ENCODE measurements at places on chromosomes 13 and 19.

DNA sequence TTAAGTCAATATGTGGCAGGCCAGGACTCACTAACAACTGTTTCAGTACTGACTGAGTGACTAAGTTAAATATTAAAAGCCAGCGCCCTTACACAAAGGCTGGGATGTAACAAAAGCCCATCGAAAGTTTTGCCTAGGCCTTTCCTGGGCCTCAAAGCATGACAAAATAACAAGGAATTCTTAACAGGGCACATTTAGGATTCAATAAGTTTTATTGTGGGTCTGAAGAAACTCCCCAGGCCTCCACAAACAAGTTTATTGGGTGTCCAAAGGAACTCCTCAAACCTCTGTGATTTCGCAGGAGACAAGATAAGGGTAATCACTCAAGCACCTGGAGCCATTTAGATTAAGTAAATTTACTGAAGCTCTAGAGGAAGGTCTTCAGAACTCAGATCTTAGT lies 130.7 kb upstream of the SGCG start:
- no peak for DNase-seq

DNA sequence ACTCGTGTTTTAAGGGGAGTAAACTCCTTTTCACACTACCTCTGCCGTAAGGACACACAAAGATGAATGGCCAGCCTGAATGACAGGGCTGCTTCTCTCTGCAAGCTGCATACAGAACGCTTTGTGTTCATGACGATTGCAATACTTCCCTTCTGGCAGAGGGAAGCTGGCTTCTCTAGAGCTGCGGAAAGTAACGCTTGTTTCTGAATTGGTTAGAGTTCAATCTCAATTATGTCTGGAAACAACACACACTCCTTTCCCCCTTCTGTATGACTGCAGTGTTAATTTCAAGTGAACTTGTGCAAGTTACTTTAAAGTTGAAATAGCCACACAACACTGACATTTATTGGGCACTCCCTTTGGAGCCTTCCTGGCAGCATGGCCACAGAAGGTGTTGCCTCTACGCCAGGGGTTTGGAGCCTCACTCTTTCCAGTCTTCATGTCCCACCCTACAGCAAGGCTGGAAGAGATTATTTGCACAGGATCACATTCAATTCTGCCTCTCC lies 242.6 kb downstream of the NDFIP2 start:
- no peak for DNase-seq

- DNase-seq = no peak
Measured at GRCh38 chr13:100527644-100528043, 60.9 kb downstream of the GGACT start.

GRCh38 chr19:33247441-33247819 lies 21.8 kb upstream of the SLC7A10 start:
- no peak for DNase-seq

DNA sequence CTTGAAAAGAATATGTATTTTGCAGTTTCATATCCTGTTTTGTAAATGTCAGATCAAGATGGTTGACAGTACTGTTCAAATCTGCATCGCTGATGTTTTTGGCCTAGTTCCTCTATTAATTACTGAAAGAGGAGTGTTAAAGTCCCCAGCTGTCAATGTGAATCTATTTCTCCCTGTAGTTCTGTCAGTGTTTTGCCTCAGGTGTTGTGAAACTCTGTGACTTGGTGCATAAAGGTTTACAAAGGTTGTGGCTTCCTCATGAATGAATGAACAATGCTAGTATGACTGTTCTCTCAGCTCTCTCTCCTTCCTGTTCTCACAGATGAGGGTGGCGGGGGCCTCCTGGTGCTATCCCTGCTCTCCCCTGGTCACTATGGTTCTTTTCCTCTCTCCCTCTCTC lies 142.4 kb downstream of the MYCBP2 start:
- DNase-seq = peak; percentile 34

GRCh38 chr19:40217934-40218890 lies at the start of gene TTC9B:
Gene TTC9B (minus strand): TSS chr19:40218384. CDS start chr19:40218381, 3 bp downstream.
- peak; percentile 69 for DNase-seq

- no peak for DNase-seq
Measured at GRCh38 chr13:91361755-91362271, 14.3 kb downstream of the MIR17HG start.

GRCh38 chr19:14411161-14411937 lies 7.8 kb downstream of the DDX39A start:
- no peak for DNase-seq

GRCh38 chr19:42942187-42942789 lies 5.3 kb upstream of the PSG7 start:
- no peak for DNase-seq

GRCh38 chr13:37956536-37956935 lies 87.0 kb upstream of the TRPC4 start:
- DNase-seq = no peak

GRCh38 chr19:44718441-44719261 lies 19.7 kb downstream of the CEACAM16 start:
- DNase-seq = no peak

GRCh38 chr19:33290956-33291622 lies 11.2 kb downstream of the CEBPA start:
- DNase-seq = no peak

DNA sequence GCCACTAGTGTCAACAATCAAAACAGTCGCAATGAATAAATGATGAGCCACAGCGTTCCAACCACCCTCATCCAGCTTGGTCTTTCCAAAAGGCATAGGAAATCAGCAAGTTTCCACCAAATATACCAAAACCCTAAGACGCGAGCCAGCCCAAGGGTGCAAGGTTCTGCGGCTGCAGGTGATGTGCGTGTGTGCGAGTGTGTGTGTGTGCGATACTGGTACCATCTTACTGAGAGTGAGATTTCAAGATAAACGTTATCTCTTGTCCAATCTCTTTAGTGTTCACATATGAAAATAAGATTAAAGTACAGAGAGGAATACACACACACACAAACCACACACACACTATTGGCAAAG lies 895 bp upstream of the TRPC4 start:
- DNase-seq = no peak

GRCh38 chr13:99354371-99354951 lies 47.3 kb upstream of the GPR183 start:
- no peak for DNase-seq

- DNase-seq = no peak
Measured at GRCh38 chr13:109135018-109135417, 505.6 kb downstream of the MYO16 start.

- DNase-seq = peak; percentile 68
Measured at GRCh38 chr19:55086730-55087541, 11.3 kb downstream of the EPS8L1 start.

DNA sequence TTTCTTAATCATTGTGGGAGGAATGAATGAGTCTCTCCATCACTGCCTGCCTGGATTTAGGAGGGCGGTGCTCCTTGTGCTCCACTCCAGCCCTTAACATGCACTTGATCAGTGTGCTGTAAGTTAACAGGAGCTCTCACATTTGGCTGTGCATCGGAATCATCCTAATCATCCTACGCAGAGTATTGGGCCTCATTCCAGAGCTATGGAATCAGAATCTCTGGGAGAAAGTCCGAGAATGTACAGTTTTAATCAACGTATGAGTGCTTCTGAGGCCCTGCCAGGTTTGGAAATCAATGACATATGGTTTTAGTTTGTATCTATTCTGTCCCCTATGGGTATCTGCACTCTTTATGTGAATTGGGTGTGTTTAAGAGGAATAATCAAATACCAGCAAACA lies 34.9 kb upstream of the DCLK1 start:
- no peak for DNase-seq

- no peak for DNase-seq
Measured at GRCh38 chr19:38277549-38277948, 13.2 kb downstream of the SPINT2 start.

GRCh38 chr13:97403893-97404750 lies 29.8 kb upstream of the RAP2A start:
- DNase-seq = no peak

- DNase-seq = no peak
Measured at GRCh38 chr13:27053902-27054595, 117.6 kb downstream of the USP12 start.

- no peak for DNase-seq
Measured at GRCh38 chr13:110662777-110663443, 43.0 kb downstream of the CARS2 start.

- DNase-seq = no peak
Measured at GRCh38 chr19:34431681-34432402, 3.7 kb downstream of the UBA2 start.

Measured in activated naive CD8-positive, alpha-beta T cell treated with anti-CD3 and anti-CD28 coated beads, Interleukin-2, amount 50 U/mL, for 24 hours (primary cell).